SHP77 (cell line): ENCODE measurements at places on chromosomes 2 and 18.

DNA sequence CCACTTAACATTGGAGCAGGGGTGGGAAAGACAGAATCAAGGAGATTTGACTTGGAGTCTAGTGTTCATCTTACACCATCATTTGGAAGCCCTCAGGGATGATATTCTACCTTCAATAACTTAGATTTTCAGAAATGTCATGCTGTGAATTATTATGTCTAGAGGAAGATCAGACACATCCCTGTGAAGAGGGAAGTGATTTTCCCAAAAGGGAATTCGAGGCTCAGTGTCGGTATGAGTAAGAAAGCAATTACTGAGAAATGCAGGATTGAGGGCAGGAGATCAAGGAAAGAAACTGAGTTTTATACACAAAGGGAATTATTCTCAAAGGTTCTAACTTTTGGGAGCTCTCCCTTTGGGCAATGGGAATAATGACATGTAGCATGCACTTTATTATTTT, 25.6 kb upstream of the ATIC start:
- DNase-seq: no peak

DNA sequence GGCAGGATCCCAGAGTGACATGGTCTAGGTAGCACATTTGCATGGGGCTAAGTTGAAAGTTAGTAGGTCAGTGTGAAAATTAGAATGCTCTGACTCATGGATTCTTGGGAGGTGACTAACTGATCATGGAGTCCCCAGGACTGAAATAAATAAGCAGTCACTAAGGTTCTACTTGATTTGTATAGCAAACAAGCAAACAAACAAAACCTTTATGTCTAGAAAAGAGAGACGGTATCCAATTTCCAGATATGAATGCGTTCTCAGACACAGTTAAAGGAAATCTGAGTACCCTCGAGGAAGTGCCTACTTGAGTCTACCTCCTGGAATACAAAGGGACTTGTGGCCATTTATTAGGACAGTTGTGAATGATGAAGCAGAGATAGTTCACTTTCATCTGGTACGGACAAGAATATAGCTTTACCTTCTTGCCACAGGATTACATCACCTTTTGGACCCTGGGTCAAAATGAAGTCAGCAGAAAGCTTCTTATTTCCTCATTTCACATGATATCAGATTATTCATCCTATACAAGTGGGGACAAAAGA, 54.3 kb upstream of the AGPS start:
- no peak for DNase-seq

- DNase-seq: peak; percentile 28
Measured at GRCh38 chr18:74652392-74652988, 54.8 kb downstream of the ZNF407 start.

GRCh38 chr18:36315736-36316135, 18.2 kb downstream of the FHOD3 start:
- no peak for DNase-seq

DNA sequence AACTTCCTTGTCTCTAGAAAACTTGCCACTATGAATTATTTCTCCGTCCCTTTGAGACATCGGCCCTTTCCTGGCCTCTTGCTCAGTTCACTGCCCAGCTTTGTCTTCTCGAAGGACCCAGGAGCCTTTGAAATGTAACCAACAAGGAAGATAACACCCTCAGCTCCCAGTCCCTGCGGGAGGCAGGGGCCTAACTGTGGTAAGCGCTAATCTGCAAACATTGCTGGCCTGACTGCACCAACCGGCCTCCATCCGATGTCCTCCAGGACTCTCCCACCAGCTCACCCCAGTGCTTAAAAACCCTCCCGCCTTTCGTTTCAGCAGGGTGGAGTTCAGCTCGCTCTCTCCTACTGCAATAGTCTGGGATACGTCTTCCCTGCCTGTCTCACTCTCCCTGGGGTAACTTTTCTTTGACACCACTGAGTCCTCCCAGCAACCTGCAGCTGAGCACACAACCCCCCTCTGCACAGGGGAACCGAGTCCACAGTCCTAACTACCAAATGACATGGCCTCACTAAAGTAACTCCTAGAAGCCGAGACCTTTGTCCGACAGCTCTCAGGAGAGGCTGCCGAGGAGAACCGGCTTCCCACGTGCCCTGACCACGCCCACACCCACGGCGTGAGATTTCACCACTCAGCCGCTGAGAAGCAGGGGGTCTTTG, 76.1 kb downstream of the MBP start:
- peak; percentile 66 for DNase-seq

- DNase-seq: no peak
Measured at GRCh38 chr2:85255813-85256594, 71.8 kb downstream of the TGOLN2 start.

DNA sequence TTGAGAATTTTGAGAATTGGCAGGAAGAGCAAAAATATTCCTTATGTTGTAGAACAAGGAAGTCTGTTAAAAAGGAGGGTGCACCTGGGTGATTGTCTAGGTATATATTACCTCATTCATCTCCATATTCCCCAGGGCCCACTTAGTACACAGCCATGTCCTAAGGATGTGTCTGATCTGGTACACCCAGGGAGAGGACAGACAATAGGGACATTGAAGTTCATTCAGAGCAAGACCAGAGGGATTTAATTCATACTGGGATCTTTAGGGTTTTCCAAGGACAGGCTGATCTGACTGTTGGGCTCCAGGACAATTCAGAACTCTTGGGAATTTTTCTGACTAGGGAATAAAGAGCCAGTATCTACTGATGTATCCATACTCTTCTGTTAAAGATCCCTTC, 112.1 kb downstream of the PHLPP1 start:
- DNase-seq: no peak

- DNase-seq: no peak
Measured at GRCh38 chr2:20622731-20623130, 28.2 kb downstream of the HS1BP3 start.

- no peak for DNase-seq
Measured at GRCh38 chr2:44112096-44112495, 56.6 kb upstream of the PPM1B start.
